Tibial nerve (tissue), 4 donors: ENCODE measurements at places on chromosomes 6 and 20. TPM values are rescaled to one million over a fixed set of nuclear protein-coding genes. Genes with fewer than 3 reads are reported as not detected.

GRCh38 chr20:38888059-38888831 lies 38.0 kb upstream of the FAM83D start:
- H3K4me3 ChIP-seq, result no peak overlapping the region
- peaks cover 7% of the 10 kb centered on the region for H3K4me1 ChIP-seq
- no peak overlapping the region for H3K27ac ChIP-seq
- DNase-seq, result no peak

DNA sequence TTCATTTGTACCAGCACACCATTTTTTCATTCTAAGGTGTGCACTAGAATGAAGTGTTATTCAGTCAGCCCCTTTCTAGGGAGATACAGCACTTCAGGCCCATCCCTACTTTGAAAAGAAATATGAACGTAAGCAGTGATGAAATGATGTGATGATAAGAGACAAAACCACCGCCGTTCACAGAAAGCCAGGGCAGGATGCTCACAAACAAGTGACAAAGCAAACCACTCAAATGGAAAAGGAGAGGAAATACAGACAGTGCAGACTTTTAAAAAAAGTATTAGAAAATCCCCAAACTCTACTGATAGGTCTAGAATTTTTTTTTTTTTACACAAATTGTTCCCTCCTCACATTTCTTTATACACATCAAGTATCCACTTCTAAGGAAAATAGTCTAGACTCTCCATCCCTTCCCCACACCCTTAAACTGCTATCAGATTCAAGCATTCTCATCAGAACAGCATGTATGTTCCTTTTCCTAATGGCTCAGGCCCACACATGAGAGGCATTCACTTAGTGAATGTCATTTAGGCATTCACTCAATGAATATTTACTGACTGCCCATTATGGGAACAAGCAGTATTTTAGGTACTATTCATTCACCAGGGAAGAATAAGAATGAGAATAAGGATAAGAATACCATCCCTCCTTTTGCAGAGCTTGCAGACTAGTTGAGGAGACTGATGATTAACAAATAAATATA lies 243.5 kb downstream of the GMPR start:
- H3K27ac ChIP-seq, result no peak overlapping the region
- no peaks in the 10 kb centered on the region for H3K4me1 ChIP-seq
- DNase-seq, result no peak
- H3K36me3 ChIP-seq, result peaks cover 36% of the 10 kb centered on the region
- H3K27me3 ChIP-seq, result no peaks in the 10 kb centered on the region
- no peak overlapping the region for H3K4me3 ChIP-seq

GRCh38 chr6:18725449-18725848 lies 338.3 kb downstream of the RNF144B start:
- H3K4me3 ChIP-seq, result no peak overlapping the region
- no peaks in the 10 kb centered on the region for H3K36me3 ChIP-seq
- H3K4me1 ChIP-seq, result no peaks in the 10 kb centered on the region
- no peak for DNase-seq

- no peak overlapping the region for H3K27ac ChIP-seq
- no peaks in the 10 kb centered on the region for H3K36me3 ChIP-seq
- no peak for DNase-seq
- no peaks in the 10 kb centered on the region for H3K27me3 ChIP-seq
Measured at GRCh38 chr6:51001399-51001798, 182.7 kb downstream of the TFAP2B start.

DNA sequence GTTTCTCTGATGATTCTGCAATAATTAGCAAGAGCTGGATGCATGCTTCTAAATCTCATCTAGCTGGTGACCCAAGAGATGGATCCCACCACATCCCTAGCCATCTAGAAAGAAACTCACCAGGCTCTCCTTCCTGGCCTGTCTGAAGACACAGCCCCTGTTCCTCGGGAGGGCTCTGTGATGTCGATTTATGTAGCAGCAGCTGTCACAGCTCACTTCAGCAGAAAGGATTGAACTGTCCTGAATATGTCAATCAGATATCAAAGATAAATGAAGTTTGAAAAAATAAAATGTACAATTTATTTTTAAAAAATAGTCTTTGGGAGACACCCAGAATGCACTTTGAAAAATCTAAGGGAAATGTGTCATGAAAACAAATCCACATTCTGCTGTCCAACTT lies 67.3 kb upstream of the TSHZ2 start:
- no peak for DNase-seq
- no peak overlapping the region for H3K4me3 ChIP-seq
- no peaks in the 10 kb centered on the region for H3K36me3 ChIP-seq
- H3K27ac ChIP-seq, result no peak overlapping the region

GRCh38 chr6:428047-428603 lies 36.6 kb downstream of the IRF4 start:
- H3K27me3 ChIP-seq, result no peaks in the 10 kb centered on the region
- H3K4me1 ChIP-seq, result no peaks in the 10 kb centered on the region
- H3K27ac ChIP-seq, result no peak overlapping the region
- H3K36me3 ChIP-seq, result no peaks in the 10 kb centered on the region

SDCBP2 gene
- total RNA-seq, result 4.2 TPM

C20orf204 gene
- total RNA-seq, result 6.3 TPM
